ENCODE measurements at places on chromosomes 11 and 22. TPM values are rescaled to one million over a fixed set of nuclear protein-coding genes. Genes with fewer than 3 reads are reported as not detected.

DNA sequence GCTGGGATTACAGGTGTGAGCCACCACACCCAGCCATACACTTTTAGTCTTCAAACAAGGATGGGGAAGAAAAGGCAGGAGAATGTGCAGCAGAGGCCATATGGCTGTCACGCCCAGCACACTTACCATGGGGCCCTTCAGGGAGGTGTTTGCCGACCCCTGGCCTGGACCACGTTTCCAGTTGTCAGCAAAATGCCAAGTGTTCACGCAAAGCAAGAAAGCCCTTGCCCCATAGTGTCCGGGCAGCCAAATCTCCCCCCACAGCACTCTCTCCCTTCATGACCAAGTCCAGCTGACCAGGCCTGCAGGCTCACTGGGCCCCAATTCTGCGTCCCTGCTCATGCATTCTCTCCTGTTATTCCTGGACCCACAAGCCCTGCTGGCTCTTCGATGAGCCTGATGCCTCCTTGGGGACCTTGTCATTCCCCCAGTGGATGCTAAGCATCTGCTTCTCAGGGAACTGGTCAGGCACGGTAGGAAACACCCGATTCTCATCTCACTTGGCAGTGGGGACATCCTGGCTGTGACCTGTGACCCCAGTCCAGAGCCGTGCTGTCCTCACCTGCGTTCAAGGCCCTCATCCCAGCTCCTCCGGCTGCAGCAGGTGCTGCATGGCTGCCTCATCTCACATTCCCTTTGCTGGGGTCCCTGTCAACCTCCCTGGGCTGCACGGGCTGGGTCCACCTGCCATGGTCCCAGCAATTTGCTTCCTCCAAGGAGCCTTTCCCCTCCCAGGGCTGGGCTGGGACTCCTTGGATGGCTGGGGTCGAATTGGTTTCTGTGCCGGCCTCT lies 96.4 kb downstream of the CTTN start:
- H3K4me3 ChIP-seq: no peak overlapping the region
- H3K27me3 ChIP-seq: no peaks in the 10 kb centered on the region
- H3K36me3 ChIP-seq: no peaks in the 10 kb centered on the region
- H3K27ac ChIP-seq: no peak overlapping the region
- no peaks in the 10 kb centered on the region for H3K4me1 ChIP-seq
- DNase-seq: no peak

DNA sequence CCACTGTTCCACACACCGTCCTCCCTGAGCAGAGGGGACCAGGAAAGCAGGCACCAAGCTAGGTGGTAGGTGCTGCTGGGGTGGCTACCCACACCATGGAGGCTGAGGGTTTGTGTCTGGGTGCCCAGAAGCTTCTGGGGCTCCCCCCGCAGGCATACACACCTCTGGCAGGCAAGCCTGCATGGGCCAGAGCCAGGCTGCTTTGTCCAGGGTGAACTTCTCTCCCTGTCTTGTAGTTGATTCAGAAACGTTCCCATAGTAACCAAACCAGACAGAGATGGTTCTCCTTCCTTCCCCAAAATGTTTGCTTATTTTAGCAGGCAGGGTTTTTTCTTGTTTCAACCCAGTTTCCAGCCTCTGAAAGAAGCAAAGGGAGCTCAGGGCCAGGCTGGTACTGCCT lies 40.9 kb upstream of the SUSD2 start:
- 0 out of 2 replicates have a peak, but pooled peaks cover 5% of the 10 kb centered on the region for H3K36me3 ChIP-seq
- no peak for DNase-seq
- H3K4me3 ChIP-seq: no peak overlapping the region
- H3K27ac ChIP-seq: no peak overlapping the region
- no peaks in the 10 kb centered on the region for H3K4me1 ChIP-seq

DNA sequence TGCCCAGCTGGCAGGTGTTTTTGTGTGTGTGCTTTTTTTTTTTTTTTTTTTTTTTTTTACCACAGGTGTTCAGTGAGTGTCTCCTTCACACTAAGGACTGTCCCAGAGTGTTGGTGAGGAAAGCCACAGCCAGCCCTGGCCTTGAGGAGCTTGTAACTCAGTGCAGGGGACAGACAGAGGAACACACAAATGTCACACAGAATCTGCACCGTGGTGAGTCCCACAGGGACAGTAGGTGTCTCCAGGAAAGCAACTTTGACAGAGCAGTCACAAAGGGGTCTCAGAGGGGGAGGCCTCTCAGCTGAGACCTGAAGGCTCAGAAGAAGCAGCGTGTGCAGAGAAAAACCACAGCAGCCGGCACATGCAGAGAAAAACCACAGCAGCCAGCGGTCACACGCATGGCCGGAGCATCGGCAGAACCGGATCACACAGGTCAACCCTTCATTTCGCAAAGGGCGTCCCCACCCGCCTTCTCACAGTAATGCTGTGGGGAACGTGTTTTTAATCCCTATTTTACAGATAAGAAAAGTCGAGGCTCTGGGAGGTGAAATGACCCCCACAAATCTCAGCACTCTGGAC lies 101.7 kb upstream of the PRR5 start:
- no peak overlapping the region for H3K27ac ChIP-seq
- DNase-seq: no peak
- no peak overlapping the region for H3K4me3 ChIP-seq
- H3K27me3 ChIP-seq: no peaks in the 10 kb centered on the region

- H3K4me1 ChIP-seq: peaks cover 4% of the 10 kb centered on the region
Observed at GRCh38 chr11:57349491-57350274, 11.5 kb downstream of the P2RX3 start.

DNA sequence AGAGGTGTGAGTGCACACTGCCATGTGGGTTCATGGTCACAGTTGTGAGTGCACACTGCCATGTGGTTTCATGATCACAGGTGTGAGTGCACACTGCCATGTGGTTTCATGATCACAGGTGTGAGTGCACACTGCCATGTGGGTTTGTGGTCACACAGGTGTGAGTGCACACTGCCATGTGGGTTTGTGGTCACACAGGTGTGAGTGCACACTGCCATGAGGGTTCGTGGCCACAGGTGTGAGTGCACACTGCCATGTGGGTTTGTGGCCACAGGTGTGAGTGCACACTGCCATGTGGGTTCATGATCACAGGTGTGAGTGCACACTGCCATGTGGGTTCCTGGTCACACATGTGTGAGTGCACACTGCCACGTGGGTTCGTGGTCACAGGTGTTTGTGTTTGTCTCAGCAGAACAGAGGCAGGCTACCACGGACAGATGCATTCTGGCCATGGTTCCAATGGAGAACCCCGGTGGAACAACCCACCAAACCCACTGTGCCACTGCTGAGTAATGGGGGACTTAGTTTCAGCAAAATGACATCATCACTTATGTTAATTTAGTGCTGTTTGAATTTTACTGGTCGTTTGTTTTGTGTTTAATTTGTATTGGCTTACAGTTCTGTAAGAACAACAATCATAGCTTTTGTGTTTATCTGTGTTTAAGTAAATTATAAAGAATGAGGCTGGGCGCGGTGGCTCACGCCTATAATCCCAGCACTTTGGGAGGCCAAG lies 57.2 kb downstream of the RPS6KA4 start:
- H3K27ac ChIP-seq: no peak overlapping the region
- no peak overlapping the region for H3K4me3 ChIP-seq
- H3K36me3 ChIP-seq: no peaks in the 10 kb centered on the region
- H3K4me1 ChIP-seq: peaks cover 3% of the 10 kb centered on the region
- H3K27me3 ChIP-seq: no peaks in the 10 kb centered on the region

DNA sequence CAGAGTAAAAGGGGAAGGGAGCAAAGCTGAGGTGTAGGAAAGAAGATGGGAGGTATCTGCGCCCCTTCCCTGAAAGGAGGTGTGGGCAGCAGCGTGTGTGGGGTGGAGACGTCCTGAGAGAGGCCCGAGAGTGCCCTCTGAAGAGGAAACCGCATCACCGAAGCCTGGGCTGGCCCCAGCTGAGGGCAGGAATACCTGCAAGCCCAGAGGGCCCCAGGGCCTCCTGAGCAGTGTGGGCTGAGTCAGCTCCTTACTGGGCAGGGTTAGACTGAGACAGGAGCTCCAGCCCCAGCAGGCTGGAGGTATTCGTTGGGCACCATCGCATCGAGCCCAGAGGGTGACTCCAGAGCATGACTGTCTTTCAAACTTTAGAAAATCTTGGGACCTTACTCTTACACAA lies 534.0 kb upstream of the B3GAT1 start:
- no peak for DNase-seq
- no peak overlapping the region for H3K27ac ChIP-seq
- H3K4me3 ChIP-seq: no peak overlapping the region
- H3K36me3 ChIP-seq: no peaks in the 10 kb centered on the region
- no peaks in the 10 kb centered on the region for H3K27me3 ChIP-seq

The ABCC8 gene
- total RNA-seq: 2.6 TPM
